CD4-positive, alpha-beta T cell (primary cell): ENCODE measurements at places on chromosomes 12 and 14. TPM values are rescaled to one million over a fixed set of nuclear protein-coding genes. Genes with fewer than 3 reads are reported as not detected.

- DNase-seq = no peak
Measured at GRCh38 chr14:33908540-33909223, 42.2 kb downstream of the EGLN3 start.

GRCh38 chr14:95064256-95064655 lies 93.1 kb downstream of the DICER1 start:
- no peak for DNase-seq

DNA sequence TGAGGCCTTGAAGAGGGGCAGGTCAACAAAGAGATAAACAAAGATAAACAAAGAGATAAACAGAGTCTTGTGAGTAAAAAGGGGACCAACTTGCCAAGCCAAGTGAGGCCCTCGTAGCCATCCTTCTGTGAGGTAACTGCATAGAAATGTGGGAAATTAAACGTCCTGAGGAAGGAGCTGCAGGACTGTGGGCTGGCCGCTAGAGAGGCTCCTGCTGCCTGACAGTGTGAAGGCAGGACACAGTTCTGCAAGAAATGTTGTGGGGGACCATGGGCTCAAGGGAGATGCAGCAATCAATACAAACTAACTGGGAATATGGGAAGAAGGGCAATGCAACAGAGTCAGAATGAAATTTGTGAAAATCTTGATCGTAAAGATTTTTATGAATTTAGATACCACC lies 91.9 kb downstream of the SLC8A3 start:
- DNase-seq = no peak

DNA sequence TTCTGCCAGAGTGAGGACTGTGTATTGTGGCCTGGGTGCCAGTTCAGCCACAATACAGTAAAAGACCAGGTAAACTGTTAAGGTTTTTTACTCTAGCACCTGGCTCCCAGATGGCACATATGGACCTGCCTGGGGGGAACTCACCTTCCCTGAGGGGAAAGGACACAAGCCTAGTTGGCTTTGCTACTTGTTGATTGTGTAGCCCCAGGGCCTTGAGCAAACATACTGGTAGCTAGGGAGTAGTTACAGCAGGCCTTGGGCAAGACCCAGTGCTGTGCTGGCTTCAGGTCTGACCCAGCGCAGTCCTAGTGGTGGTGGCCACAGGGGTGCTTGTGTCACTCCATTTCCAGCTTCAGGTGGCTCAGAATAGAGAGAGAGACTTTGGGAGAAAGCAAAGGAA lies 216.4 kb downstream of the KLHL28 start:
- no peak for DNase-seq

- no peak for DNase-seq
Measured at GRCh38 chr14:36207500-36207899, 31.0 kb upstream of the PTCSC3 start.

GRCh38 chr12:105235281-105235731 lies 668 bp downstream of the APPL2 start:
- no peak for DNase-seq

DNA sequence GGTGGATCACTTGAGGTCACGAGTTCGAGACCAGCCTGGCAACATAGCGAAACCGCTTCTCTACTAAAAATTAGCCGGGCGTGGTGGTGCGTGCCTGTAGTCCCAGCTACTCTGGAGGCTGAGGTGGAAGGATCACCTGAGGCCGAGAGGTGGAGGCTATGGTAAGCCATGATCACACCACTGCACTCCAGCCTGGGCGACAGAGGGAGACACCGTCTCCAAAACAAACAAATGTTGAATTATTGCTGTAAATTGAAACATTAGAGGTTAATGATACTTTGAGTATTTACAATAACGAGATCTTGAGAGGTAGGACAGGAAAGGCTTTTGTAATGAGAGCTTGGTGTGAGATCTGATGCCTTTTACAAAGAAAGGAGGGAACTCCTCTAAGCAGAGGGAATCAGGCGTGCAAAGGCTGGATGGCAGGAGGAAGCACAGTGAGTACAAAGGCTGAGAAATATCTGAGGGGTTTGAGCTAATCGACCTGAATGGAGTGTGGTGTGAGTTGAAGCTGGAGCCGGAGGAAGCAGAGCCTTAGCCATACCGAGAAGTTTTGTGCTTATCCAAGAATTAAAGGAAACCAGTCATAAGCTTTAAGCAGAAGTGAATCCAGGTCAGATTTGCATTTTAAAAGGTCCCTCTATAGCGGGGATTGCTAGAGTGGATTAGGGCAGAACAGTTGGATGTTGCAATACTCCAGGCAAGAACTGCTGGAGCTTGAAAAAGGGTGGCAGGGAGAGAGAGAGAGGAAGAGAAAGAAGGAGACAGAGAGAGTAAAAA lies 1.1 kb downstream of the RHNO1 start:
- no peak for DNase-seq

The KRT73 gene
- 69.7 TPM for total RNA-seq

The KSR2 gene
- 0.05 TPM for total RNA-seq

The C12orf75 gene
- total RNA-seq = 16.7 TPM
